ENCODE measurements at places on chromosomes 7 and 10. TPM values are rescaled to one million over a fixed set of nuclear protein-coding genes. Genes with fewer than 3 reads are reported as not detected.

FRMD4A gene
- 19.8 TPM for polyA plus RNA-seq

HOXA11 gene
- not detected for polyA plus RNA-seq

FBXO24 gene
- polyA plus RNA-seq, result 0.88 TPM

CALML3 gene
- polyA plus RNA-seq, result 0.09 TPM

NKX2-3 gene
- 22.1 TPM for polyA plus RNA-seq

PSD gene
- 62.0 TPM for polyA plus RNA-seq

ATG9B gene
- polyA plus RNA-seq, result 1.8 TPM

NOBOX gene
- polyA plus RNA-seq, result not detected

GAD2 gene
- 1.7 TPM for polyA plus RNA-seq

HHEX gene
- 7.1 TPM for polyA plus RNA-seq

GJD4 gene
- polyA plus RNA-seq, result 0.09 TPM
